ENCODE measurements at places on chromosomes 13 and 19. TPM values are rescaled to one million over a fixed set of nuclear protein-coding genes. Genes with fewer than 3 reads are reported as not detected.

S1PR2 gene
- 4.9 TPM for total RNA-seq

METTL21C gene
- 0.82 TPM for total RNA-seq

HCST gene
- not detected for total RNA-seq

NLRP9 gene
- not detected for total RNA-seq

EPSTI1 gene
- total RNA-seq, result 0.73 TPM
